ENCODE measurements at places on chromosomes 16 and 17. TPM values are rescaled to one million over a fixed set of nuclear protein-coding genes. Genes with fewer than 3 reads are reported as not detected.

The SLC4A1 gene
- not detected for total RNA-seq

The FBXL16 gene
- 2.6 TPM for total RNA-seq

The ZP2 gene
- not detected for total RNA-seq

The TMEM98 gene
- total RNA-seq: 48.8 TPM

The CCL17 gene
- not detected for total RNA-seq

The PIPOX gene
- not detected for total RNA-seq

The ZNF423 gene
- total RNA-seq: 0.12 TPM

The PMFBP1 gene
- total RNA-seq: 0.19 TPM

The BEAN1 gene
- 2.5 TPM for total RNA-seq
